ENCODE measurements at places on chromosomes 6 and 20. TPM values are rescaled to one million over a fixed set of nuclear protein-coding genes. Genes with fewer than 3 reads are reported as not detected.

MLIP gene
- total RNA-seq: 4.0 TPM

GRCh38 chr20:32315891-32316290, 38.4 kb downstream of the KIF3B start:
- no peak for DNase-seq
- no peaks in the 10 kb centered on the region for H3K36me3 ChIP-seq
- no peak overlapping the region for H3K27ac ChIP-seq
- no peaks in the 10 kb centered on the region for H3K27me3 ChIP-seq
- H3K4me1 ChIP-seq: no peaks in the 10 kb centered on the region

GRM1 gene
- 0.16 TPM for total RNA-seq

GRCh38 chr6:6927521-6928361, 180.0 kb upstream of the RREB1 start:
- no peaks in the 10 kb centered on the region for H3K4me1 ChIP-seq
- H3K27ac ChIP-seq: no peak overlapping the region
- no peak for DNase-seq
- H3K27me3 ChIP-seq: no peaks in the 10 kb centered on the region
- no peaks in the 10 kb centered on the region for H3K36me3 ChIP-seq
- no peak overlapping the region for H3K4me3 ChIP-seq

DSE gene
- 11.6 TPM for total RNA-seq

ARMC2 gene
- 7.5 TPM for total RNA-seq

TNF gene
- total RNA-seq: 0.41 TPM

IYD gene
- 16.7 TPM for total RNA-seq

- DNase-seq: no peak
- H3K36me3 ChIP-seq: no peaks in the 10 kb centered on the region
- peak overlapping the region; percentile 58 for H3K27ac ChIP-seq
- no peak overlapping the region for H3K4me3 ChIP-seq
- H3K4me1 ChIP-seq: peaks cover 24% of the 10 kb centered on the region
Measured at GRCh38 chr20:16581241-16581640, 8.0 kb upstream of the KIF16B start.

DNA sequence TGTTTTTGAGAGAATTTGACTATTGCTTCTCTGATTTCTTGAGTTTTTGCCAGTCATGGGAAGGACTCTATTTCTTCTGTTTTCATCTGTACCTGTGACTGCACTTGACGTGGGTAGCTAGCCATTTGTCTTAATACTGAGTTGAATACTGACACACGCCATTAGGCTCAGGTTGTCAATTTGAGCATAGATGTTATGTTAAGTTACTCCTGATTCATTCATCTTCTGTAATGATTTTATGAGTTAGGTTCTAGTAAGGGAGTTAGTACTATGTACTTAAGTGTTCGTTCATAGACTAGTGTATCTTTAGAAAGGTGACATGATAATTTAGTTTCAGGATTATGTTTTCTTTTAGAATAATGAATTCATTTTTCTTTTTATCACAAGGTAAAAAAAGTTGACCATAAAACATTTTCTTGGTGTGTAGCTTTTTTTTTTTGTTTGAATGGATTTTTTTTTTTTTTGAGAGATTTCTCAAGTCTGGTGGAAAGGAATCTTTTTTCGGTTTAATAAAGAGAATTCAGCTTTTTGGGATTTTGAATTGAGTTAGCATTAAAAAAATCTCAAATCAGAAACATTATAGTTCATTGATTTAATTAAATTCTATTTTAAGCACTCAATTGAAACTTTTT, 1.7 kb downstream of the AFDN start:
- H3K4me3 ChIP-seq: peak overlapping the region; percentile 46
- no peak for DNase-seq
- no peaks in the 10 kb centered on the region for H3K36me3 ChIP-seq
- H3K27ac ChIP-seq: peak overlapping the region; percentile 85
- no peaks in the 10 kb centered on the region for H3K27me3 ChIP-seq
- peaks cover 30% of the 10 kb centered on the region for H3K4me1 ChIP-seq

VNN1 gene
- total RNA-seq: not detected

DNA sequence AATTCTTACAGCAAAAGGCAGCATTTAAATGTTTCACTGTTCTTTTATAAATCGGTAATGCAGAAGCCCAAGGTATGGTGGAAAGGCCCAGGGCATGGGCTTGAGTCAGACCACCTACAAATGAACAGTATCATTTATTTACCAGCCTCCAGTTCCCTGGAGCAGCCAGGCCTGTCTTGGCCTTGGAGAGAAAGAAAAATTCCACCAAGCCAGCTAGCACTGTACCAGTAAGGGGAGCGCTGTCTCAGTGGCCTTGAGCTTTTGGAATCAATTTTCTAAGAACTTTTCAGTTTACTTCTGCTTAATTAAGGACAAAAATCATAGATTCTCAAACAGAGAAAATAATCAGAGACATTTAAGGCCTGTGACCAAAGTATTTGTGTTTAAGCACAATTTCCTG, 12.3 kb downstream of the NAPB start:
- H3K36me3 ChIP-seq: no peaks in the 10 kb centered on the region
- H3K4me1 ChIP-seq: no peaks in the 10 kb centered on the region
- no peak overlapping the region for H3K27ac ChIP-seq
- no peaks in the 10 kb centered on the region for H3K27me3 ChIP-seq
- no peak overlapping the region for H3K4me3 ChIP-seq
- DNase-seq: no peak

PBOV1 gene
- not detected for total RNA-seq

DNA sequence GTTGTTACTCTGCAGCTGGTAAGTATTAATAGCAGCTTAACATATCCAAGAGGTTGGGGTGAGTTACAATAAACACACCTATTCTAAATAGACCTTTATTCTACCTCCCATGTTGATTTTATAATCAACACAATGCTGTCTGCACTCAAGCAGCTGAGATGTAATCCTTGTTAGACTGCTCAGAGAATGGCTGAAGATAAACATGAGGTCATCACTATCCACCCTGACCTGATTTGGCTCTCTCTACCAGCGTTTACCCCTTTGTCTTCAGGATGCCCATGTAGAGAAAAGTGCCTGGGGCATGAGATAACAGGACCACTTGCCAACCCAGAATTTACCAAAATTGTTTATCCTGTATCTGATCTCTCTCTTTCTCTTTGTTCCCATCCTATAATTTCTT, 220.7 kb upstream of the DEFB112 start:
- H3K4me1 ChIP-seq: no peaks in the 10 kb centered on the region
- no peak overlapping the region for H3K4me3 ChIP-seq
- no peak for DNase-seq
- no peak overlapping the region for H3K27ac ChIP-seq

GRCh38 chr6:43170417-43170930, 595 bp upstream of the SRF start:
- H3K4me1 ChIP-seq: peaks cover 27% of the 10 kb centered on the region
- H3K27ac ChIP-seq: peak overlapping the region; percentile 98
- H3K4me3 ChIP-seq: peak overlapping the region; percentile 98
- no peaks in the 10 kb centered on the region for H3K36me3 ChIP-seq
- H3K27me3 ChIP-seq: no peaks in the 10 kb centered on the region

EPB41L1 gene
- 74.8 TPM for total RNA-seq

IMPG1 gene
- not detected for total RNA-seq
